Fibroblast of the aortic adventitia (primary cell): ENCODE measurements at places on chromosomes 1 and 21.

DNA sequence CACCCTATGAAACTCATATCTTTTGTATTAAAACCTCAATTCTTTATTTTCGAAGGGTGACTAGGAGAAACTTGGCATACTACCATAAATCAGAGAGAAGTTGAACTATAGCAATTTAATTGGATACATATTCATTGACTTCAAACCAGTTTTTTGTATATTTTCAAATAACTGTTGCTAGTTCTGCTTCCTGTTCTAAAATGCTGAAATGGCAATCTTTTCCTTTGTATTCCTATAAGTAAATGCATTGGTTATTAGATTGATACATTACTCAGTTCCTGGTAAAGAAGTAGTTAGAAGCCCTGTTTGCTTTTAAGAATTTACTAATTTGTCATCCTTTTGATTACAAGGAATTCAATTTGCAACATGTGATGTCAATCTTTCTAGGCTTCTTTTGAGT, 200.0 kb downstream of the DISC1 start:
- no peak for DNase-seq

DNA sequence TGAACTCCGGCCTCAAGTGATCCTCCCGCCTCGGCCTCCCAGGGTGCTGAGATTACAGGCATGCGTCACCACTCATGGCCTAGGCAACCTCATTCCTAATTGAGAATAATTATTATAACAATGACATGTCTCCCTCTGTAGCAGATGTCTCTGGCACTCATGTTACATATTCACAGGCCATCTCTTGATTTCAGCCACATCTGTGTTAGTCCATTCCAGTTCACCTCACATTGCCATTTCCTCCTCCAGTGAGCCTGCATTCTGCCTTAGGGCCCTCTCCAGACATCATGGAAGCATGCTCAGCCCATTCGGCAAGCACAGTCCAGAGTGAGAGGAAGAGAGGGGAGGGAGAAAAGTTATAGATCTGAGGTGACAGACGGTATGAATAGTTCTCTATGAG, 32.5 kb downstream of the CDKN2C start:
- no peak for DNase-seq

GRCh38 chr1:167668108-167668507, 38.1 kb downstream of the RCSD1 start:
- no peak for DNase-seq

GRCh38 chr1:43530483-43531106, at the start of gene PTPRF:
Gene PTPRF, plus strand, starts transcription at chr1:43530883. Its CDS starts 14,193 bp downstream, at chr1:43545076.
- DNase-seq = peak; percentile 42

DNA sequence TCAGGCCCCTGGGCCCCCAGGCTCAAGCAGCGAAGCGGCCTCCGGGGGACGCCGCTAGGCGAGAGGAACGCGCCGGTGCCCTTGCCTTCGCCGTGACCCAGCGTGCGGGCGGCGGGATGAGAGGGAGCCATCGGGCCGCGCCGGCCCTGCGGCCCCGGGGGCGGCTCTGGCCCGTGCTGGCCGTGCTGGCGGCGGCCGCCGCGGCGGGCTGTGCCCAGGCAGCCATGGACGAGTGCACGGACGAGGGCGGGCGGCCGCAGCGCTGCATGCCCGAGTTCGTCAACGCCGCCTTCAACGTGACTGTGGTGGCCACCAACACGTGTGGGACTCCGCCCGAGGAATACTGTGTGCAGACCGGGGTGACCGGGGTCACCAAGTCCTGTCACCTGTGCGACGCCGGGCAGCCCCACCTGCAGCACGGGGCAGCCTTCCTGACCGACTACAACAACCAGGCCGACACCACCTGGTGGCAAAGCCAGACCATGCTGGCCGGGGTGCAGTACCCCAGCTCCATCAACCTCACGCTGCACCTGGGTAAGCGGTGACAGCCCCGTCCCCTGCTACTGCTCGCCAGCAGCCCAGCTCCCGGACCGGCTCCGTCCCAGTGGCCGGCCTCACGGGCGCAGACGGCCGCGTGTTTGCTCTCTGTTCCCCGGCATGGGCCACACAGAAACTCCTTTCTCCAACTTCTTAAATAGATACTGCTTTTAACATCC, 539 bp downstream of the LAMC1 start:
- DNase-seq = peak; percentile 46

DNA sequence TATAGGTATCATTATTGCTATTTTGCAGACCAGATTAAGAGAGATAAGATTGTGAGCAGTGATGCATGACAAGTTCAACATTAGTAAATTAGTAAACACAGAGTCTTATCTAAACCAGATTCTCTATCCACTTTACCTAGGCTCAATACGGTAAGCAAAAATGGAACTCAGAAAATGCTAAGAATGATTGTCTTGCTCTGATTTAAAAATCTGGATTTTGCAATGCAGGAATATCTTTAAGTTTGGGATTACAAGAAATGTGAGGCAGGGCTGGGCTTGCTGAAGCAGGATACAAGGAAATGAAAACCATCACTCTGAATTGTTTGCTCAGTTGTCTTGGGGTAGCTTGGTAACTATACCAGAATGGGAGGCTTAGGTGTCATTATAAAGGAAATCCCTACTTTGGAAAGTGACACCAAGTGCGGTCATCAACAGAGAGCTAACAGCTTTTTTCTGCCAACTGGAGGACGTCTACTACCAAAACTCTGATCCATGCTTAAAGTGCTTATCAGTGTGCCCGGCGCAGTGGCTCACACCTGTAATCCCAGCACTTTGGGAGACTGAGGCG, 332.7 kb upstream of the RUNX1 start:
- no peak for DNase-seq

GRCh38 chr1:200550367-200550766, 70.2 kb downstream of the KIF14 start:
- no peak for DNase-seq

DNA sequence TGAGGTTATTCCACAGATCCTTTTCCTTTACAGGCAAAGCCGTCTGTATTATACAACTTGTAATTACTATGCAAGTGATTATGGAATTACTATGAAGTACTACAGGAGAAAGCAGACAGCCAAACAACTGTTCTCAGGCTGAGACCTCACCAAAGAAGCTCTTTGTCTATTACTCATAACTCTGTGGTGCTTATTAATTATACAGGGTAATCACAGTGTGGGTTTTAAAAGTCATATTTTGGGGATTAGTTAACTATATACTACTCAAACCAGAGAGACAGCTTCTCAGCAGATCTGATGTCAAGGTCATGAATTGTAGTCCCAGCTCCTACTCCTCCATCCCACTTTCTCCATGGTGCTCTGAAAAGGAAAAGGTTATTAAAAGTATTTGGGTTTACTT, 49.6 kb downstream of the CTTNBP2NL start:
- DNase-seq = no peak

DNA sequence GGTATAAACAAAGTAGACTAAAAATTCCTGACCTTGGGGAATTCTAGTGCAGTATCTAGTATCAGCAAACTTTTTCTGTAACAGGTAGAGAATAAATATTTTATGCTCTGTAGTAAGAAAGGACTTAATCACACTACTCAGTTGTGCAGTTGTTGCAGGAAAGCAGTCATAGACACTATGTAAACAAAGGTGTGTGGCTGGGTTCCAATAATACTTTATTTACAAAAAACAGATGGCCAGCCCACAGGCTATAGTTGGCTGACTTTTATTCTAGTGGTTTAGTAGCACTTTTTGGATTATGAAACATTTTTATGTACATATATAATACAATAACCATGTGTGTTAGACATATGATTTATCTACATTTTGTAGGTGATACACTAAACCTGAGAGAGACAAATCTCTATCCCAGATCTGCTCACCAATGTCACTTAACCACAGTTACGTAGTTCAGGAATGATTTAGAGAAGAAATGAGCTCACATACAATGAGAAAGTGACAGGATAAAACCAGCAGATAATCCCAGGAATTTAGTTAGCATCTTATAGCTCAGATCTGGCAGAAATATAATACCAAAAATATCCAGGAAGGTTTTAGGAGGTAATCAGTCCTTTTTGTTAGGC, 56.1 kb downstream of the MIER1 start:
- DNase-seq = peak; percentile 42

- peak; percentile 13 for DNase-seq
These were observed 685 bp upstream of the SYT6 start for GRCh38 chr1:114154146-114154962.

DNA sequence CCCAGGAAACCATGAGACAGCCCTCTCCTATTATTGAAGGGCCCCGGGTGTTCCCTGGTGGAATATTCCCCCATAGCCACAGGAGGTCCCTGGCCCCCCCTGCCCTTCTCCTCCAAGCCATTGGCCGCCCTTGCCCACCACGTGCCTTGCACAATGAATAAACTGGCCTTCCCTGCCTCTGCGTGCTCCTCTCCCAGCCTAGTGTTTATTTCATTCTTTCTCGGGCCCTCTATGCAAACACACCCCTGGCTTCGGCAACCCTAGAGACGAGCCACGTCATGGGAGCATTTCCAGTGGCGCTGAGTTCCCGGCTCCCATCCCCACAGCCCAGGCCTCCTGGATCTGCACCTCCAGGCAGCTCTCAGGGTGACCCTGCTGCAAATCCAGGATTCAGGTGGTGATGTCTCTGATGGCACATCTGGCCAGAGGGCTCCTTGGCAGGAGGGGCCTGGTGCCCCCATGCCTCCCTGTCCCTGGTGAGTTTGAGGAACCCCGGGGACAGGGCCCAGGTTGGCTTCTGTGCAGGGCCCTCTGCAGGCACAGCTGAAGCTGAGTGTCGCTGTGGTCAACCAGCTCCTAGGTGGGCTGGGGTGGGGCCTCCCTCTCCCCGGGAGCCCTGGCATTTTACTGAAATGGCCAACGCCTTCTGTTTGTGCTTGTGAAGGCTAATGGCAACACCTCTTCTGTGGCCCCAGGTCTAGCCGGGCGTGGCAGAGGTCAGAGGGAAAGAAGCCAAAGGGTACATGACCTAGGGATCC, 6.2 kb downstream of the KRTAP10-12 start:
- DNase-seq = no peak

- DNase-seq = no peak
These were observed 5.9 kb downstream of the TRAPPC3 start for GRCh38 chr1:36143424-36143823.

GRCh38 chr1:28378906-28379305, 9.4 kb downstream of the PHACTR4 start:
- DNase-seq = no peak

DNA sequence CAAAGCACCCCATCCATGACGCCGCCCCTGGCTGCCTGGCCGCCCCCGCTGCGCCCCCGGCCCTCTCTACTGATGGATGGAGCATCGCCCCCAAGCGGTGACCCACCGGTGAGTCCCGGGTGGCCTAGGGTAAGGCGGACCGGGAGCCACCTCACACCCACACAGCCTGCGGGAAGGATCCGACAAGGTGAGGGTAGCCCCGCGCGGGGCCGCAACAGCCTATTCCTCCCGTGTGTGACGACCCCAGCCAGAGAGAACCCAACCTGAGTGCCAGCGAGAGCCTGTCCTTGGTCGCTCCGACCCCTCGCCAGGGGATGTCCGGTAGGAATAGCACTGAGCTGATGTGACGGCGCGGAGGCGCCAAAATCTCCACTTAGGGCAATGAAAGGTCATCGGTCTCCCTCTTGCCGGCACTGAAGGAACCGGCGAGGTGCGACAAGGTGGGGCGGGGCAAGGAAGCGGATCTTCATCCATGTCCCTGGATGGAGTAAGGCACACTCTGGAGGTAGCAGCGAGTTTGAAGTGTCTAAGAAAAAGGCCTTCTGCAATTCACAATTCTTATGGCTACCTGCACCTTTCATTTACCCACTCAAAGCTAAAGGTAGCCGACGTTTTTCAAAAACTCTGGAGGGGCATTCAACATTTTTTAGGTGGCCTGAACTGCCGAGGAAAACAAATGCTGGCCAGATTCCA, 19.7 kb upstream of the CHIA start:
- DNase-seq = no peak

GRCh38 chr1:96416701-96417444, 304.7 kb upstream of the PTBP2 start:
- DNase-seq = peak; percentile 22

DNA sequence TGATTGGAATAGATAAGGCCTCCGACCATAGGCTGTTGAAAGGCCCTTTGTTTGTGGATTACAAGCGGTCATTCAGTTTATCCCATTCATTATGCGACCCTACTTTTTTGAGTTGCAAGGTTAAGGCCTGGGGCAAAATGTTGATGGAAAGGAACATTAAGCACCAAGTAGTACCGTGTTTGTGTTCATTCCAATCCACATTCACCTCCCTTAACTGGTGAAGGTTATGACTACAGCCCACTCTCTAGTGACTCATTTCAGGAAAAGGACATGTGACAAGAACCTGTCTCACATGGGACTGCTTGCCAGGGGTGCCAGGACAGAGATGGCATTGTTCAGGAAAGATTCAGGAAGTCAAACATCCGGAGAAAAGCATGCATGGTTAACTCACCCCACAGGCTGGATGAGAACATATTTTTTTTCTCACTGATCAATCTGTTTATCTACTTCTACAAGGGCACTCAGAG, 81.6 kb downstream of the CD58 start:
- DNase-seq = no peak

DNA sequence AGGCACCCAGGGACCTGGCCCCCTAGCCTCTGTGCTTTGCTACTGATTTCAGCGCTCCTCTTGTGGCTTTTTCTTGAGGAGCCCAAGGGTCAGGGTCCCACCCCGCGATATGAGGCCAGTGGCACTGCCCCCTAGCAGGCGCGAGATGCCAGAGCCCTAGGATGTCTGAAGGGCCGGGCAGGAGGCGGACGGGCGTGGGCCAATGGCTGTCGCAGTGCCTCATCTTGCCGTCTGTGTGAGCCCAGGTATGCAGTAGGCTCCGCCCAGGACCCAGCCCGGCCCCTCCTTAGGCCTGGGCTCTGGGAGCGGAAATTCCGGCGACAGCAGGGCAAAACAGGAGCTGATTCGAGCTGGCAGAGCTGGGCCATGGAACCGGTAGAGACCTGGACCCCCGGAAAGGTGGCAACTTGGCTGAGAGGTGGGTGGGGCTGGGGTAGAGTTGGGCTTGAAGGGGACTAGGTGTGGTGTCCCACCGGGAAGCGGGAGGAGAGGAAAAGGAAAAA, at the start of gene CNKSR1:
Gene CNKSR1 (plus strand): TSS at position 310 of the 503 bp plus-strand sequence. CDS start 57 bp downstream, at position 367.
- no peak for DNase-seq

- DNase-seq = no peak
These were observed 2.6 kb upstream of the FCRLB start for GRCh38 chr1:161718559-161719324.

DNA sequence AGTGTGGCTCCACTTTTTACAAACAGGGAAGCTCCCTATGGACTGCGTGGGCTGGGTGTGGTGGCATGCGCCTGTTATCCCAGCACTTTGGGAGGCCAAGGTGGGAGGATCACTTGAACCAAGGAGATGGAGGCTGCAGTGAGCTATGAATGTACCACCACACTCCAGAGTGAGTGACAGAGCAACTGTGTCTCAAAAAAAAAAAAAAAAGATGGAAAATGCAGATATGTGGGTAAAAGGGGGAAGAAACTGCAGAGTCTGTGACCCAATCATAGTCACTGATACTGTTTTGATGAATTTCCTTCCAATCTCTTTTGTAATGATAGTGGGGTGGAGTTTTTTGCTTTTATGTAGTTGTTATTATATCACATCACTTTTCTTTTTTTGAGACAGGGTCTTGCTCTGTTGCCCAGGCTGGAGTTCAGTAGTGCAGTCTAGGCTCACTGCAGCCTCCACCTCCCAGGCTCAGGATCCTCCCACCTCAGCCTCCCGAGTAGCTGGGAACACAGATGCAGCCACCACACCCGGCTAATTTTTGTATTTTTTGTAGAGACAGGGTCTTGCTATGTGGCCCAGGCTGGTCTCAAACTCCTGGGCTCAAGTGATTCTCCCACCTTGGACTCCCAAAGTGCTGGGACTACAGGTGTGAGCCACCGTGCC, 8.7 kb upstream of the TRAPPC10 start:
- no peak for DNase-seq
